ENCODE measurements at places on chromosomes 1 and 21. TPM values are rescaled to one million over a fixed set of nuclear protein-coding genes. Genes with fewer than 3 reads are reported as not detected.
A peak's percentile ranks its signal among the peaks of the same experiment; 100 is the strongest.

Gene LAPTM5
- total RNA-seq, result not detected

Gene PRDX6
- 483 TPM for total RNA-seq

Gene ADORA1
- total RNA-seq, result 2.0 TPM

Gene TTC22
- 0.61 TPM for total RNA-seq

DNA sequence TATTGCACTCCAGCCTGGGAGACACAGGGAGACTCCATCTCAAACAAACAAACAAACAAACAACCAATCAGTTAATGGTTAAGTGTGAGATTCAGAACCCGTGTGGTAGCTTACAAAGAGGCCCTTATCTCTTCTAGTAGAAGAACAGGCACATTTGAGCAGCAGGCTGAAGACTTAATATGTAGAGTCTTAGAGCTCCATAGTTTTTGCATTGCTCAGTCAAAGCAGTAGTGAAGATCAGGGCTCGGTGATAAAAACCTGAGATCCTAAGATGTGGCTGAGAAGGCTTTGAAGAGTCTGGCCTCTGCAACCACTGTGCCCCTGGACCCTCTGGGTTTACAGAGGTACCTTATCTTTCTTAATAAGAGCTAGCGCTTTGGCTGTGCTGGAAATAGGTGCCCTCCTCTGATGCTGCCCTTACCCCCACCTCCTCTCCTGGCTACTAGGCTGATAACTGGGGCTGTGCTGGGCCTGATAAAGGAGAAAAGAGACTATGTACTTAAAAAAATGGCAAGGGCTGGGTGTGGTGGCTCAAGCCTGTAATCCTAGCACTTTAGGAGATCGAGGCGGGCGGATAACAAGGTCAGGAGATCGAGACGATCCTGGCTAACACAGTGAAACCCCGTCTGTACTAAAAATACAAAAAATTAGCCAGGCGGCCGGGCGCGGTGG lies 10.5 kb upstream of the UCK2 start:
- no peak for DNase-seq
- peaks cover 11% of the 10 kb centered on the region for H3K4me1 ChIP-seq
- H3K27me3 ChIP-seq, result no peaks in the 10 kb centered on the region
- no peak overlapping the region for H3K4me3 ChIP-seq

- DNase-seq, result no peak
- H3K4me1 ChIP-seq, result no peaks in the 10 kb centered on the region
- H3K4me3 ChIP-seq, result no peak overlapping the region
- no peaks in the 10 kb centered on the region for H3K27me3 ChIP-seq
- H3K36me3 ChIP-seq, result peaks cover 36% of the 10 kb centered on the region
Observed at GRCh38 chr1:4741876-4742423, 87.5 kb downstream of the AJAP1 start.

DNA sequence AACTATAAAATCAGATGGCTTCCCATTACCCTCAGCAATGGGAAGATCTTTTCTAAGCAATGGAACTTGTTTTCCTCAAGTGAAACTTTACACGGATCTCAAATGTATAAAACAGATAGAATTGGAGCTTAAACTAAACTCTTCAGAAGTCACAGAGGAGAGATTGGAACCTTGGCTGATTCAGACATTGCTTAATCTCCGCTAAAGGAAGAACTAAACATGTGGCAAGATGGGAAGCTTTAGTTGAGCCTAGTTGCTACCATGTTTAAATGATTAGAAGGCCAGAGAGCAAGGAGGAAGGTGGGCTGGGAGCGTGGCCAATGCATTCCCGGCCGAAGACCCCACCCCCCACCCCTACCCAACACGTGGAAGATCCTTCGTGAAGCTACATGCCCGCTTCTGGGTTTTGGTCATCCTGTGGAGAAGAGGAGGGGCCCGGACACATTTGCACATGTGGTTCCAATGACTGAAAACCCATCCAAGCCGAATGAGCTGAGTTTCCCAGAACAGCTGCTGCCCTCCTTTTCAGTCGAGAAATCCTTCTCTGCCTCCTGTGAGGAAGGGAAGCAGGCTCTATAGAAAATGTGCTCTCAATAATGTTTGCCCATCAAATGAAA lies 164.3 kb downstream of the MIS18A start:
- H3K4me3 ChIP-seq, result no peak overlapping the region
- H3K27ac ChIP-seq, result no peak overlapping the region

DNA sequence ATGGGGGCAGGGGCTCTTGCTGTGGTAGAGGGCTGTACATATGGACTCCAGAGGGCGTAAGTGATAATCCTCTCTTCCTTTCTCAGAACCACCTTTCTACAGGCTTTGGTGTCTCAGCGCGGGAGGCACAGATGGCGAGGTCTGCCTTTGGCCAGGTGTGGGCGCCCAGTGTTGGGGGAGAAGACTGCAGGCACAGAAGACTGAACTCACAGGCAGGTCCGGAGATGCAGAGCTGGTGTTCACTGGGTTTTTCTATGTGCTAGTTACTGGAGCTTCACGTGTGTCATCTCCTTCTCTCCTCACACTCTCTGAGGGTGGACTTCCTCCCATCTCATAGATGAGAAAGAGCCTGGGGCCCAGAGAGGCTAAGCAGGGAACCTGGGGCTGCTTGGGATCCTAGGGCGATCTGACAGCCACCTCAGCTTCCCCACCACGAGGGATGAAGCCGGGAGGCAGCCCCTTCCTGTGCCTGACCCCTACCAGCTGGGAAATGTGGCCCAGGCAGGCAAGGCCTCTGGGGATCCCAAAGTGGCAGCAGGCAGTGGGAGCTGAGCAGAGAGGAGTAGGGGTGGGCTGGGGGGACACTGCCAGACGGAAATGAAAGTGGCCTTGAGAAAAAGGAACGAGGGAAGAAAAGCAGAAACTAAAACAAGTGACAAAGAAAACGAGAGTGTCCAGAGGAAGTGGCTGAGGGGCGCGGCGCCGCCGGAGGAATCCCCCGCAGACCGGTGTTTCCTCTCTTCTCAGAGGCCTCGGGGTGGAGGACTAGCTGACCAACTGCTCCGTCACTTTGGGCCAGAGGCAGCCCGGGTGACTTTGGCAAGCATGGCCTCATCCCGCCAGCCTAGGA lies 191.6 kb downstream of the HIVEP3 start:
- no peaks in the 10 kb centered on the region for H3K4me1 ChIP-seq
- no peaks in the 10 kb centered on the region for H3K27me3 ChIP-seq
- H3K4me3 ChIP-seq, result no peak overlapping the region
- no peaks in the 10 kb centered on the region for H3K36me3 ChIP-seq
- DNase-seq, result peak; percentile 68

- no peak for DNase-seq
- H3K27ac ChIP-seq, result no peak overlapping the region
- H3K36me3 ChIP-seq, result no peaks in the 10 kb centered on the region
- H3K27me3 ChIP-seq, result peaks cover 5% of the 10 kb centered on the region
Observed at GRCh38 chr1:203444171-203444576, 31.4 kb upstream of the PRELP start.

DNA sequence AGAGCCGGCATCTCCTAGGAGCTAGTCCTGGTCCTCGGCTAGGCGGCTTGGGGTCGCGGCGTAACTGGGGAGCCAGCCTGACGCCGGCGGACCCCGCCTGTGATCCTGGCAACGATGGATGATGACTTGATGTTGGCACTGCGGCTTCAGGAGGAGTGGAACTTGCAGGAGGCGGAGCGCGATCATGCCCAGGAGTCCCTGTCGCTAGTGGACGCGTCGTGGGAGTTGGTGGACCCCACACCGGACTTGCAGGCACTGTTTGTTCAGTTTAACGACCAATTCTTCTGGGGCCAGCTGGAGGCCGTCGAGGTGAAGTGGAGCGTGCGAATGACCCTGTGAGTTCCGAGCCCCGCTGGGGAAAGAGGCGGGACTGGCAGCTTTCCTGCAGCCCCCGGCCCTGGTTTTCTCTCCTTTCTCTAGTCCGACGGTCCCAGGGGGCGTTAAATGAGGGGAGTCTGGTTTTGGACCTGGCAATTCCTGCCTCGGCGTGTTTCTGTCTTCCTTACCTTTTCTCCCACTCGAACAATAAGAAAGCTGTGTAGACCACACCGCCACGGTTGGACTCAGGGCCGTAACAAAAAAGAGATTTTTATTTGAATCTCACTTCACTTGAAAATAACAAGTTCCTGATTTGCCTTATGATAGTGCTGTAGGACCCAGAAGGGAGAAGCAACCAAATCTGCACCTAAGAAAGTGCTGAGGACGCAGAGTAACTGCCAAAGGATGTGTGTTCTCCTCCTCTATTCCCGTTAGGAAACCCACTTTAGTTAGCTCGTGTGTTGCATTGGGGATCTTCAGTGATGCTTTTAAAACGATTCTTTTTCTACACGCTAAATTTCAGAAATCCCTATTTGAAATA lies at the start of gene SPRTN:
Gene SPRTN (plus strand): TSS at position 24 of the 859 bp plus-strand sequence. CDS start 91 bp downstream, at position 115.
- peak within 1 kb of the TSS; percentile 98 for H3K4me3 ChIP-seq
- DNase-seq, result no peak
- no peaks in the 10 kb centered on the region for H3K27me3 ChIP-seq

- no peaks in the 10 kb centered on the region for H3K4me1 ChIP-seq
- no peaks in the 10 kb centered on the region for H3K27me3 ChIP-seq
- no peak for DNase-seq
- H3K4me3 ChIP-seq, result no peak overlapping the region
- no peaks in the 10 kb centered on the region for H3K36me3 ChIP-seq
- no peak overlapping the region for H3K27ac ChIP-seq
Observed at GRCh38 chr1:165056914-165057313, 299.6 kb downstream of the LMX1A start.

- H3K4me1 ChIP-seq, result peaks cover 5% of the 10 kb centered on the region
- peak; percentile 81 for DNase-seq
- peaks cover 88% of the 10 kb centered on the region for H3K27me3 ChIP-seq
- H3K4me3 ChIP-seq, result peak overlapping the region; percentile 54
- H3K27ac ChIP-seq, result no peak overlapping the region
Observed at GRCh38 chr1:63319046-63320021, 3.0 kb upstream of the FOXD3 start.

DNA sequence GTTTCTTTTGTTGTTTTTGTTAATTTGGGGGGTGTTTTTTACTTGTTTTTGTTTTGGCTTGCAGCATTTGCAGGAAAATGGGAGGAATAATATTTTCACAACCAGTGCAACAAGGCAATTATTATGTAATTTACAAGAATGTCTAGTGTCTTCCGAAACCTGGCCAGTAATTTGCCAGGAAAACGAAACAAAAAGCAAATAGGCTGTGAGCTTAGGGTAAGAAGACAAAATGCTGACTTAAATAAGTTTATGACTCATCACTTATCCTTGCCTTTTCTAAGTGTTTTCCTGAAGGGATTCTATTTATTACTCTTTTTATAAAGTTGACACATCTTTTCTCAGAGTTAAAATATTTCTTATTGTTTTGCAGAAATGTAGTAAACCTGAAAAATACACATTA lies 49.8 kb downstream of the KCNT2 start:
- no peak overlapping the region for H3K27ac ChIP-seq
- no peak overlapping the region for H3K4me3 ChIP-seq
- H3K4me1 ChIP-seq, result no peaks in the 10 kb centered on the region
- DNase-seq, result no peak
- no peaks in the 10 kb centered on the region for H3K36me3 ChIP-seq

DNA sequence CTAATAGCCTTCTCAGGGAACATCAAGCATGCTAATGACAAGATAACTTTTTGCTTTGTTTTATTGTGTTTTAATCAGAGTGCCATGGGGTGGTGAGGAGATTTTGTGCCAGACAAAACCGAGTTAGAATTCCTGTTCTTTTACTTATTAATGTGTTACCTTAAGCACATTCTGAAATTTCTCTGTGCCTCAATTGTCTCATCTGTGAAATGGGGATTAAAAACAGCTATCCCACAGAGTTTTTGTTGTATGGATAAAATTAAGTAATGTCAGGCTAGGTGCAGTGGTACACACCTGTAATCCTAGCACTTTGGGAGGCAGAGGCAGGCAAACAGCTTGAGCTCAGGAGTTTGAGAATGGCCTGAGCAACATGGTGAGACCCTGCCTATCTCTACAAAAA lies 138.0 kb downstream of the PROX1 start:
- no peaks in the 10 kb centered on the region for H3K27me3 ChIP-seq
- DNase-seq, result no peak
- H3K4me3 ChIP-seq, result no peak overlapping the region

- no peaks in the 10 kb centered on the region for H3K36me3 ChIP-seq
- no peaks in the 10 kb centered on the region for H3K27me3 ChIP-seq
- no peaks in the 10 kb centered on the region for H3K4me1 ChIP-seq
- H3K27ac ChIP-seq, result no peak overlapping the region
- H3K4me3 ChIP-seq, result no peak overlapping the region
- no peak for DNase-seq
Observed at GRCh38 chr21:36848730-36849274, 117.7 kb downstream of the HLCS start.

GRCh38 chr1:217881607-217882332 lies 250.6 kb downstream of the SPATA17 start:
- H3K36me3 ChIP-seq, result no peaks in the 10 kb centered on the region
- H3K4me3 ChIP-seq, result no peak overlapping the region
- no peaks in the 10 kb centered on the region for H3K4me1 ChIP-seq
- no peak overlapping the region for H3K27ac ChIP-seq
- no peaks in the 10 kb centered on the region for H3K27me3 ChIP-seq

DNA sequence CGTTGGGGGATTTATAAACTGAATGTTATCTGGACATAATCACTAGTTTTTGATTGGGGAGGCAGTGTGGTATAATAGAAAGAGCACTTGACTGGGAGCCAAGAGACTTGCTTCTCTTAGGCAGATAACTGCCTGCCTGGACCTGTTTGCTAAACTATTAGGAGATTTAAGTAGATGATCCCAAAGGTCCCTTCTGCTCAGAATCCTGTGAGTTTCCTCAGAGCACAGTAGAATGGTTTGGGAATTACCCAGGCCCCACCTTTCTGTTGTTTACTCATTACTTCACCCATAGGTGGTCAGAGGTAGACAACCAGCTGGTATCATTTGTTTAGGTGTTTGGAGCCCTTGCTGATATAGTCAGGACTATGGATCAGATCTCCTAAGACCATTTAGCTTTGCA lies 10.3 kb upstream of the PODN start:
- no peaks in the 10 kb centered on the region for H3K27me3 ChIP-seq
- H3K27ac ChIP-seq, result no peak overlapping the region
- H3K4me3 ChIP-seq, result no peak overlapping the region
- H3K36me3 ChIP-seq, result no peaks in the 10 kb centered on the region
- peaks cover 6% of the 10 kb centered on the region for H3K4me1 ChIP-seq

DNA sequence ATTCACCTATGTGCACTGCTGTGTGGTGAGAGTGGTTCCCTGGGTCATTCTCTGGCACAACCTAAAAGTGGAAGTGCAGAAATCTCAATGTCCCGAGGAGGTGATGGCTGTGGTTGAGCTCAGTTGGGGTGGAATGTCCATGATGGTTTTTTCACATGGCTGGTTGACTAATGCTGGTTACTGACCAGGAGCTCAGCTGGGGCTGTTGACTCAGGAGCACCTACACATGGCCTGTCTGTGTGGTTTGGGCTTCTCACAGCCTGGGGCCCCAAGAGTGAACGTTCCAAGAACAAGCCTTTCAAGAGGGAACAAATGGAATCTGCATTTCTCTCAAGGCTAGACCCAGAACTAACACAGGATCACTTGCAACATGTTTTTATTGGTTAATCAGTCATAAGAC lies 6.4 kb upstream of the KANK4 start:
- H3K27me3 ChIP-seq, result peaks cover 8% of the 10 kb centered on the region
- H3K4me3 ChIP-seq, result no peak overlapping the region
- H3K27ac ChIP-seq, result no peak overlapping the region

DNA sequence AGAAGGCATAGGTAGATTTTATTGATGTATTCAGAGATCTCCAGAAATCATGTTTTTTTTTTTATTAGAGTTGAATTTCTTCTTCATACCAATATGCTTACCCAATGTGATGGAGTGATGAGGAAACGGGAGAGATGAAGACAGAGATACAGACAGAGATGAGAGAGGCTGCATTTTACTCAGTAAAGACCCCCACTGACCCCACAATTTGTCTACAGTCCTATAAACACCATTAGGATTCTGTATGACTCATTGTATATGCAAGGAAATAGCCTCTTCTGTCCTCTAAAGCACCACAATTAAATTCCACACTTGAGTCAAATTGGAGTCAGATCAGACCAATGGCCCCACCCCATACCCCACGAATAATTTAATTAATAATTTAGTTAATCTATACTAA lies 44.0 kb downstream of the RUNX1 start:
- H3K27me3 ChIP-seq, result no peaks in the 10 kb centered on the region
- no peak overlapping the region for H3K4me3 ChIP-seq
- H3K36me3 ChIP-seq, result no peaks in the 10 kb centered on the region
- no peak overlapping the region for H3K27ac ChIP-seq
- no peaks in the 10 kb centered on the region for H3K4me1 ChIP-seq
